Left renal pelvis (tissue), 4 donors: ENCODE measurements at places on chromosomes 3 and 15. TPM values are rescaled to one million over a fixed set of nuclear protein-coding genes. Genes with fewer than 3 reads are reported as not detected.

DNA sequence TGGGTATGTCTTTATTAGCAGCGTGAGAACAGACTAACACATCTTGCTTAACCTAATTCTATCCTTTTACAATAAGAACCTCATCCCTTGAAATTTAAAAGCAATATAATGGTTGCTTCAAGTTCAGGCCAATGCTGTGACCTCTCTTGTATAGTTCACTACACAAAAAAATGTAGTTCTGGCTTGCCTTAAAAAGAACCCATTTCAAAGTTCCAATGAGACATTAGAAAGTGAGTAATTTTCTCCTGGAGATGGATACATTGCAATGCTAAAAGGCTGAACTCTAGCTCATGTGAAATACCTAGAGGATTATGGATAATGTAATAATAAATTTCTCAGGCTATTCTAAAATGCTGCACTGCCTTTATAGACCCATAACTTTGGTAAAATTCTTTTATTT is 47.8 kb downstream of the ATP13A4 start:
- no peak for DNase-seq

DNA sequence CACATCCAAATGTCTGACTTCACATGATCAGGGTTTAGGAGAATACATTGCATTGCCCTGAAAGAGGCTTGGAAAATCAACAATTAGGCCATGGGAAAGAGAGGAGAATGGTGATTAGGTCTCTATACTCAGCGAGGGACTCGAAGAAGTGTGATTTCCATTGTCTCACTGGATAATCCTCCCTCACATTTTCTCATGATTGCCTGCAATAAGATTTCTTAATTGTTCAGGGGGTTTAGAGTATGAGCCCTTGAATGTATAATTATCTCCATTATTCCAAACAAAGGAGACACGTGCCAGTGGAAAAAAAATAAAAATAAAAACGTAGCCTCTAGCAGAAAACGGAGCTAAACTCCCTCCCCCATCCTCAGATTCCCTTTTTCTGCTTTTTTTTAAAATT is 173.2 kb downstream of the TPRG1 start:
- no peak for DNase-seq

- DNase-seq, result no peak
These were observed 9.2 kb downstream of the CTXND1 start for GRCh38 chr15:80242802-80243201.

DNA sequence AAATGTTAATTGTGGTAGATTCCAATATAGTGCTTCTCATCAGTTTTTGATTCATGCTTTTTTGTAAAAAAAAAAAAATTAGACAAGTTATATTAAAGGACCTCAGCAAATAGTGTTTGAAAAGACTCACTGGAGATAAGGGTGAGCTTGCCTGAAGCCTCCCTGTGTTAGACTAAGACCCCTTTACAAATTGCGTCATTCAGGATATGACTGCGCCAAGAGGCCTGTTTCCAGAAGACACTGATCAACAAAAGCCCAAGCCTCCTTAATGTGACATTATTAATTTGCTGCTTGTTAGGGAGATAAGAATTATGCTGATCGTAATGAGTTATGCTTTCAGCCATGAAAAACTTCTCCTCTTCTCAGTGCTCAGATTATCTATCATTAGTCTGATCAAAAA is 13.0 kb upstream of the DNAJC13 start:
- no peak for DNase-seq

DNA sequence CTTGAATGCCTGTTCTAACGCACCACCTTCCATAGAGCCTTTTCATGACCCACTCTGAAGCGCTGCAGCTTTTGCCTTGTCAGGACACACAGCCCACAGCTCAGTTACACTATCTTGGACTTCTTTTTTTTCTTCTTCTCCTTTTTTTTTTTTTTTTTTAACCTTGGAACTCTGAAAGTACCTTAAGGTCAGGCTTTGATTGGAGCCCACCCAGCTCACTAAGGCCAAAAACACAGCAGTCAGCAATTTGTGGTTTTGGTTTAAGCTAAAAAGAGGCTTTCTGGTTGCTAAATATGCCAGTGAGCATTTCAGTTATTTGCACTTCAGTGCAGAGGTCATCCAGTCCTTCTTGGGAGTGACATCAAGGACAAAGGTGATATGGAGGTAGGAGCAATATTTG is 1.7 kb downstream of the SLC25A20 start:
- DNase-seq, result no peak

The NEK10 gene
- polyA plus RNA-seq, result 0.46 TPM

GRCh38 chr3:145411605-145412004 is 749.4 kb downstream of the PLOD2 start:
- no peak for DNase-seq

DNA sequence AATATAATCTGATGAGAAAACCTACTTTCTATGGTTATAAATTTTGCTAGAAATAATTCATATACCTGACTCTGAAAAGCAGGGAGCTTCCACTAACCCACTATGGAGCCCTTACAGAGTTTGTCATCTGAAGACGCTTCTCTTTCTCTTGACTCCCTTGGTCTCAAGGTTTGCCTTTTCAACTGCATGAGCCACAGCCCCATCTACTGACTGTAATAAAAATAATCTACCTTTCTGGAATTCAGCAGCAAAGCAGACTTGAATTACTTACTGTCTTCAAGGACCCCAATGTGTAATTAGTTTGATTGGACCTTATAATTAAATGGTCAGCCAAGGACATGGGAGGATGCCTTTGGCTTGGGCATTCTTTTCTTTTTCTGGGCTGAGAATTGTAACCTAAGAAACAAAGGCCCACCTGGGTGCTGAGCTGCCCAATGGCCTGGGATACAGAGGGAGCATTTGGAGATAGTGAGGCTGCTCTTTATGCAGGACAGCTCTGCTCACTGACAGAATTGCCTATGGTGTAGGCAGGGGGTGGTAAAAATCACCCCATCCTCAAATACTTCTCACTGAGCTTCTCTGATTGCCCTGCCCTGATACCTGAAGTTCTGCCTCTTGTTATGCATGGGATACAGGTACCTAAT is 178.6 kb upstream of the TRIM42 start:
- no peak for DNase-seq

The STARD5 gene
- polyA plus RNA-seq, result 4.5 TPM

DNA sequence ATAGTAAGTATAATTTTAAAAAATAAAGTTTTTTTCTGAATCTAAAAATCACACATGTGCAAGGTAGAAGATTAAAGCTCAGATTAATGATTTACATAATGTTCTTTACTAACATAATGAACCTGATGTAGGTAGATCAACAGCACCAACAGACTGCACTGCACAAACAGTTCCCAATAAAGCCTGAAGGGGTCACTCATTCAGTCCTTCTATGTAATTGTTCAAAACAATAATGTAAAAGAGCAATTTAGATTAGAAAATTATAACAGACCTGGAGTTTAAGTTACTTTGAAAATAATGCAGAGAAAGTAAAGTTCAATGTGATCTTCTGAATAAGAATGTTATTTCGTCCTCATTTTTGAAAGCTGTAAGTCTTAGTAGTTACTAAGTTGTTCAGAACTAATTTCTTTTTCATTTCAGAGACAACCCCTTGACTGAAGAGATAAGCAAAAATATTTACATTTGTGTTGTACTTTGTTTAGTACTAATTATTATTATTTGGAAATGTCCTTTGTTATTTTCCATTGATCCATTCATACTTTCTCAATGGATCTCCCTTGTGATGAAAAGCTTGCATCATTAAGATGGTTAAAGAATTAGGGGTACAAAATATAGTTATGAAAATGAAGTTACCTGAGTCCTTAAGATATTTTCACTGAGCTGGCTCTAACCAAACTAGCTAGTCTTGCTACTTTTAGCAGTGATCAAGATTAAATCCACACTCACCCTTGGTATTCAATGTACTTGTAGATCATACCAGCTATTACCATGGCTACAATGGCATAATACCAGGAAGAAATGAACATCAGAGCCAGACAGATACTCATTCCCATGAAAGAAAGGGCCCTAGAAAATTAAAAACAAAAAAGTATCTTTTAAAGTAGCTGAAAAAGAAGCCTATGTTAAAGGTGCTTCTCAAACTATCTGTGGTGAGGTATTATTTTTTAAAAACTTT is 16.8 kb downstream of the EMC4 start:
- no peak for DNase-seq

- DNase-seq, result no peak
These were observed 3.0 kb downstream of the ZBED2 start for GRCh38 chr3:111592143-111592542.

The THRB gene
- polyA plus RNA-seq, result 23.0 TPM

- DNase-seq, result no peak
These were observed 1552.3 kb downstream of the OTOL1 start for GRCh38 chr3:163048881-163049280.

The TNFAIP8L3 gene
- polyA plus RNA-seq, result 1.3 TPM
